ENCODE measurements at places on chromosomes 3 and 15. TPM values are rescaled to one million over a fixed set of nuclear protein-coding genes. Genes with fewer than 3 reads are reported as not detected.

GRCh38 chr3:137845194-137845593, 81.1 kb downstream of the SOX14 start:
- H3K4me1 ChIP-seq = no peaks in the 10 kb centered on the region
- no peak overlapping the region for H3K27ac ChIP-seq
- H3K4me3 ChIP-seq = no peak overlapping the region
- DNase-seq = no peak

DNA sequence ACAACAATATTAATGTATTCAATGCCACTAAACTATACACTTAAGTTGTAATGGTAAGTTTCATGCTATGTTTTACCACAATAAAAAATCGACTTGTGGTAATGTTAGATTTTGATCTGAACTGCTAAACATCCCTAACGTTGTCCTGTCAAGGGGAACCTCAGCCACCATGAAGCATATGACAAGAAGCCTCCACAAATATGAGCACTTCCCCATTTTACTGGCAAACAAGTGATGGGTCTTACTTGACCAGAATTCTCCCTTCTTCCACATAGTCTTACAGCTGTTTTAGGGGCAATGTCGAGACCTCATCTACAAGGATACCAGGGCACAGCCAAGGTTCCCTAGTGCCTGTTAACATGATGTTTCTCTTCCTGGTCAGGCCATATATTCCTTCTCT, 124.2 kb upstream of the ABI3BP start:
- H3K27ac ChIP-seq = no peak overlapping the region
- H3K4me1 ChIP-seq = no peaks in the 10 kb centered on the region
- no peak for DNase-seq
- H3K36me3 ChIP-seq = no peaks in the 10 kb centered on the region
- H3K4me3 ChIP-seq = no peak overlapping the region

DNA sequence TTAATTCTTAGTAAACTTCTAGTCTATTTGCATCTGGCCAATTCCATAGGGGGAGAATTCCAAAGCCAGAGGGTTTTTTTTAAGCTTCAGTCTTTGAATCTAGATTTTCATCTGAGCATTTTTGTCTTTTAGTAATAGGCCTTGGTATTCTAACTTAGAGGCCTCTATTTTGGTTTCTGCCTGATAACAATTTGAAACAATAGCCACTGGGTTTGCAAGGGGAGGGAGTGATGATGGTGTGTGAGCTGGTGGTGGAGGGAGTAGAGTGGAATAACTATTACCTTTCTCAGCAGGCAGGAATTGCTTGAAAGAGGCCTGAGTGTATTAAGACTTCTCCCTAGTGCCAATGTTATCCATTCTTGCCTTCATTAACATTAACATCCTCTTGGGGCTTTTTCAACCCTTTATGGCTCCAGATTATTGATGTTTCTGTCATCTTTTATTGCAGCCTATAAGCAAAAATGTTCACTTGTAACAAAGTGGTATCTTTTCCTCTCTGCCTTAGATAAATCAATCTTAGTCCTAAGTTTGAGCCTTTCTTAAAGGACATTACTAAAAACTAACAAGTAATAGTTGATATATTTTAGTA, 26.5 kb upstream of the TCF12 start:
- no peak for DNase-seq
- H3K27me3 ChIP-seq = no peaks in the 10 kb centered on the region
- no peaks in the 10 kb centered on the region for H3K36me3 ChIP-seq
- no peak overlapping the region for H3K27ac ChIP-seq

Gene FBN1
- 2.4 TPM for total RNA-seq

Gene MESP2
- 0.46 TPM for total RNA-seq

Gene DUOXA2
- 7.3 TPM for total RNA-seq
